ENCODE measurements at places on chromosomes 5 and 9.

- no peak for DNase-seq
These were observed 95.4 kb downstream of the SLC44A1 start for GRCh38 chr9:105339849-105340248.

DNA sequence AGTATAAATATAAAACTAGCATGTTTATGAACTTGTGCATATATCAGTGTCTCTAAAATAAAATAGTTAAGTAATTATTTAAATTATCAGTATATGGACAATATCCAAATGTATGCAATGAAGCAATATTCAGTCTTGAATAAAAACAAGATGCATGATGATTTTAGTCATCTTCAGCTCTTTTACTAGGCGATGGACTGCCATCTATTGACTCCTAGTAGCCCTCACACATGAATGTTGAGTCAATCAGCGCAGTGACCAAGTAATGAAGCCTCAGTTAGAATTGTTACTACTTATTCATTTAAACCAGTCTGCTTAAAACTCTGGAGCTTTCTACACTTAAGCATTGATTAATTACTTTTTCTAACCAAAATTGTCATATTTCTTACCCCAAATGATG is 92.9 kb upstream of the GRHPR start:
- peak; percentile 5 for DNase-seq

- DNase-seq = peak; percentile 71
These were observed 218.3 kb upstream of the GLRA1 start for GRCh38 chr5:152142840-152143469.

- no peak for DNase-seq
These were observed 122.6 kb upstream of the KLF4 start for GRCh38 chr9:107612136-107612535.

- DNase-seq = no peak
These were observed 117.5 kb downstream of the COL5A1 start for GRCh38 chr9:134758949-134759607.

GRCh38 chr5:83026516-83026915 is 50.7 kb downstream of the TMEM167A start:
- no peak for DNase-seq

DNA sequence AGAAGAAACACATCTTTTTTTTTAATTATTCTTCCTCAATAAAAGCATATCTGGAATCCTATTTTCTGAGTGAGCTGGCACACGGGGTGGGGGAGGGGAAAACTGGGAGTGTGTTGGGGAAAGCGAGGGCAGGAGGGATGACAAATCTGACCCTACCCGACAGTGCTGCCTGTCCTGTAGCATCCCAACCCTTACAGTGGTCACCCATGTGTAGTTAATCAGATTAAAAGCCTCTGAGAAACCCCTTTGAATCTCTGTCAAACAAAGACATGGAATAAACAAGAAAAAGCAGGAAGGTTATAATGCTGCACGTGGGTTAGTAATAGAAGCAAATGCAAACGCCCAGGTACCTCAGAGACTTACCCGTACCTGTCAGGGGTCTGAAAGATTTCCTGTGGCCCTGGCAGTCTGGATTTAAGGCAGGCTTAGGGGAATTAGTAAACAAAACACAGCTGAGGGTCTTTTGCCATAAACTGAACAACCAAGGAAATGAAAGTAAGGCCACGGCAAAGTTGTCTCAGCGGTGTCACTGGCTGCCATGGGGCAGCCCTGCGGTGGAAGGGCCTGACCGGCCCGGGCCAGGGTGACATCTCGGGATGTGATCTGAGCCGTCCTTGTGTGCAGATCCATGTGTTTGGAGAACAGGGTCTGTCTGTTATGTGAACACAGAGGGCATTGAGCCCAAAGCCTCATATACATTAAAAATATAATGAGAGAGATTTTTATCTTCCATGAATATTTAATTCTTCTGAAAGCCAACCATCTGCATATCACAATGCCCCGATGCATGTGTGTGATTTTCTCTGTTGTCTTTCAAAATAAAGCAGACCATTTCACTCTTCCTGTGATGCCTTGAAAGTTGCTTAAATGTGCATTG is 308.2 kb downstream of the ZNF608 start:
- DNase-seq = no peak

GRCh38 chr5:92050970-92051369 is 667.9 kb upstream of the ARRDC3 start:
- no peak for DNase-seq

- DNase-seq = no peak
These were observed 143.8 kb upstream of the MAP3K1 start for GRCh38 chr5:56671571-56671970.

DNA sequence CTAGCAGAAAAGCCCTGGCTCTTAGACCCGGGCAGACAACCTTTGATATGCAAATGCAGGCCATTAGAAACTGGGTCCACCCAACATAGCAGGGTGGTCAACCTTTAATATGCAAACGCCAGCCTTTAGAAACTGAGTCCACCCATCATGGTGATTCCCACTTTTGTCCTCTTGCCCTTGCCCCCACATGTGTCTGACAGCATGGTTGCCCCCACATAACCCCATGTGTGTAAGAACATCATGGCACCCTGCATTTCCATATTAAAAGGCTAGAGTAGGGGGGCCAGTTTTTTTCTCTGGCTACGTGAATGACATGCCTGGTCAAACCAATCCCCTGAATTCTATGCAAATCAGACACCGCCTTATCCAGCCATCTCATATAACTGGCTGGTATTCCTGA is 273.2 kb upstream of the PRDM9 start:
- no peak for DNase-seq

DNA sequence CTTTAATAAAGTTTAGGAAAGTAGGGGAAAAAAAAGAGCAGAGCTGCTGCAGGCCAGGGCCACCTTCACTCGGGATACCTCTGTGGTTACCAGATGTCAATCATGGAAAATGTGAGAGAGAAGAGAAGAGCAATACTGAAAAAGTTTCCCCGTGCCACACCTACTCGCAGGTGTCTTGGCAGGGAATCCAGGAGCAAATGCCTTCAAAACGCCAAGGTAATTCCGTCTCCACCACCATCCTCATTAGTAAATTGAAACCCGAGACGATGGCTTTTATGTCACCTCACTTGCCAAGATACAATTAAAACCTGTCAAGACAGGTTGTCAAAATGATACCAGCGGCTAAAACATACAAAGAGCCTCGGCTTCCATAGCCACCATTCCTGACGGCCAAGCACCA is 49.7 kb downstream of the FAM81B start:
- no peak for DNase-seq

- DNase-seq = no peak
These were observed 44.7 kb upstream of the CRHBP start for GRCh38 chr5:76908166-76908565.

DNA sequence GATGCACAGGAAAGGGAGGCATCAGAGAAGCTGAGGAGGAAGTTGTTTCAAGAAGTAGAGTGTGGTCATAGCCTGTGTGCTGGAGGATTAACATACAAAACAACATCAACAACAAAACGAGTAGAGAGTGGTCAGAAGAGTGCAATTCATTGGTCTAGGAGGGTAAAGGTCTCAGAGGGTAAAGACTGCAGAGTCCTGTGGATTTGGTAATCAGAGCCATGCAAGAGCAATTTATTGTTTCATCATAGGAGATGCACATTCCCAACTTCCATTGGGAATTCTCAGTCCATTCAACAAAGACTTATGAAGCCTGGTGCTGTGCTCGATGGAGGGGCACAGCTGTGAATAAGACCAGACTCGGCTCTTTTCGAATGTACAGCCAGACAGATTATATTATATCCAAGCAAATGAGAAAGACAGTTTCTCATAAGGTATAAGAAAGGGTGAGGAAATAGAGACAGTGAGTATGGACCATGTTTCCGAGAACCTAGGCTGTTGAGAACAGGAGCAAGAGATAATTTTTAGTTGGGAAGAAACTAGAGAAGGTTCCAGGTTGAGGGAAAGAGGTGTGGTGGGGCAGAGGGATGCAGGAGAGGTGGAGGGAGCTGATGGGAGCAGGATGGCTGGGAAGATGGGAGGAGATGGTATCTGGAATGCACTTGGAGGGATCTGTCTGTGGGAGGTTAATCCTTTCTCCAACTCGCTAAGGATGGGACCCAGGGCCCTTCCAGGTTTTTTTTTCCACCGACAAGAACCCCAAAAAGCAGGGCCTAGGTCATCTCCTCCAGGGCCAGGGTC is 7.9 kb upstream of the MYORG start:
- no peak for DNase-seq

- DNase-seq = no peak
These were observed 38.9 kb upstream of the TRAF1 start for GRCh38 chr9:120965344-120966012.

DNA sequence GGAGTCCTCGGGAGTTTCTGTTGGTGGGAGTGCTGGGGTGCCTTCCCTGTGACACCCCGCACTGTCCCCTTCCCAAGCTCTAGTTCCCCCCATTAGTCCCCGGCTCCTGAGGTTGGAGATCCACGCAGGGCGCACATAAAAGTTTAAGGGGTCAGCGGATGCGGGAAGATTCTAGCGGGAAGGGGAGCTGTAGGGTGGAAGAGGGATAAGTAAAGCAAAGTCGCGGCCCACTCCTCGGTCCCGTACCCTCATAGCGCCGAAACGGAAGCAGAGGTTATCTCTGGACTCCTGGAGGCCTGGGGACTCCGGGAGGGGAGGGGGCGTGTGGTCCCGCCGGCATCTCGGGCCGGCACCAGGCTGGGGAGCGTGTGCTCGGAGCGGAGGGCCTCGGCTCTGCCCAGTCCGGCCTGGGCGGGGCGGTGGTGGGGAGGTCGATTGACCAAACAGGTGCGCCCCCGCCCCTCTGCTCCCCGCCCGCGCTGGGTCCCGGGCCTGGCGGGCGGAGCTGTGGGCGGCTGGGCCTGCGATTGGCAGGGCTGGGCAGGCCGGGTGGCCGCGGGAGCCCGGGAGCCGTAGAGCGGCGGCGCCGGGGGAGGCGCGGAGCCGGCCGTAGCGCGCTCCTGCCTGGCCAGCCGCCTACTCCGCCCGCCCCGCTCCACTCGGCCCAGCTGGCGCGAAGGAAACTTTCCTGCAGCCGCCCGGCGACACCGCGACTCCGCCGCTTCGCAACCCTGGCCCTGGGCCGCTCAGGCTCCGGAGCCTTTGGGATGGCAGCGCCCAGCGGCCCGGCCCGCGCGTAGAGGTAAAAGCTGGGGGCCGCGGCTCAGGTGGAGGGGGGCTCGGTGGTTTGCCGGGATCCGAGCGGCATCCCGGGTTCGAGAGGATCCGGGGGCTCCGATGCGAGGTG is 52.2 kb upstream of the DAB2IP start:
- DNase-seq = no peak

- no peak for DNase-seq
These were observed 62.0 kb upstream of the CACNA1B start for GRCh38 chr9:137815256-137816255.

GRCh38 chr9:99076483-99077171 is 28.3 kb upstream of the TGFBR1 start:
- DNase-seq = peak; percentile 67

- no peak for DNase-seq
These were observed 29.4 kb downstream of the VCP start for GRCh38 chr9:35042891-35043545.

DNA sequence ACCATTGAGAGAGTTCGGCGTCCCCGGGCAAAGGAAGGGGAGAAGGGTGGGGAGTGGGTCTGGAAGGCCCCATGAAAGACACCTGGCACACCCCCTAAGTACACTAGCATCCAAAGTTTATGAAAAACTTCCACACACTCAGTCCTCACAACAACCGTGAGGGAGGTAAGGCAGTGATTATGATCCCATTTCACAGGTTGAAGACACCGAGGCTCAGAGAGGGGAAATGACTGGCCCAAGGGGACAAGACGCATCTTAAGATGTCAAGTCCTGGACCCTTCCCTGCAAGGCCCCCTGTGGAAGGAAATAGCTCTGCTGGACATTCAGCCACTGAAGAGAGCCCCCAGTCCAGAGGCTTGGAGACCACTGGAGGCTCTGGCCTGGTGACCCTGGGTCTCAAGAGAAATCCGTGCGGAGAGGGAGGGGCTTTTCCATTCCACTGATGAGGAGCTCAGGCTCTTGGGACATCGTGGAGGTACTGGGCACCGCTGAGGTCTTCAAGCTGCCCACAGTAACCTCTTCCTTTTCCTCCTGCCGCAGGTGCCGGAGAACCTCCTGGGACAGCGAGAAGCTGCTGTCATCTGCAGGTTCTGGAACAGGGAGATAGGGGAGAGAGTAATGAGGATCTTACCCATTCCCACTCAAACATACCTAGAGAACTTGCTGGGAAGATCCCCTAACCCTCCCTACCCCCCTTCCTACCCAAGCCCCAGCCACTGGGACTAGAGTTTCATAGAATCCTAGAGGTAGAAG is 5.2 kb downstream of the SMIM33 start:
- DNase-seq = no peak

- DNase-seq = no peak
These were observed 145.0 kb downstream of the PSAT1 start for GRCh38 chr9:78441822-78442431.

DNA sequence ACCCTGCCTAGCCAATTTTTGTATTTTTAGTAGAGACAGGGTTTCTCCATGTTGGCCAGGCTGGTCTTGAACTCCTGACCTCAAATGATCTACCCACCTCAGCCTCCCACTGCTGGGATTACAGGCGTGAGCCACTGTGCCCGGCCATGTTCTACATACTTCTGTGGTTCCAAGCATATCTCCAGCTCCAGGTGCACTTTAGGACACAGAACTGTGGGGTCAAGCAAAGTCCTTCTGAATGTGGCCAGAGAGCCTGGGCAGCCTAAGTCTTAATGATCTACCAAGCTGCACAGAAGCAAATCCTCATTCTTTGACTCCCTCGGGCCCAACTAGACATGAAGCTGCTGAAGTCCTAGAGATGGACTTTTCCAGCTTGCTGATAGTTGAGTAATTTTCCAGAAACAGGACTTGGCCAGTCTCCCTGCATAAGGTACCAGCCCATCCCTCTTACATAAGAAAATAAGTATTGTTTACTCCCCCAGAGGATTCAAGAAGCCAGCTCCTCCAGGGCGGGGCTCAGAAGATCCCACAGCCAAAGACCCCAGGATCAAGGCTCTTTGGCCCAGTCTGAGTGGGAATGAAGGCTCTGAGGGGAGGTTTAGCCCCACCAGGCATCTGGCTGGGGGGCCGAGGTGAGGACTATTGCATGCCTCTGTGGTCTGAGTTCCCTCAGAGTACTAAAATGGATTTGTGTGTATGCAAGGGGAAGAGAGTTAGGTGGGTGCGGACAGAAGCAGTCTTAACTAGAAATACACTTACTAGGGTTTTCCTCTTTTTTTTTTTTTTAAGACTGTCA is 8.7 kb downstream of the CLTB start:
- DNase-seq = no peak

DNA sequence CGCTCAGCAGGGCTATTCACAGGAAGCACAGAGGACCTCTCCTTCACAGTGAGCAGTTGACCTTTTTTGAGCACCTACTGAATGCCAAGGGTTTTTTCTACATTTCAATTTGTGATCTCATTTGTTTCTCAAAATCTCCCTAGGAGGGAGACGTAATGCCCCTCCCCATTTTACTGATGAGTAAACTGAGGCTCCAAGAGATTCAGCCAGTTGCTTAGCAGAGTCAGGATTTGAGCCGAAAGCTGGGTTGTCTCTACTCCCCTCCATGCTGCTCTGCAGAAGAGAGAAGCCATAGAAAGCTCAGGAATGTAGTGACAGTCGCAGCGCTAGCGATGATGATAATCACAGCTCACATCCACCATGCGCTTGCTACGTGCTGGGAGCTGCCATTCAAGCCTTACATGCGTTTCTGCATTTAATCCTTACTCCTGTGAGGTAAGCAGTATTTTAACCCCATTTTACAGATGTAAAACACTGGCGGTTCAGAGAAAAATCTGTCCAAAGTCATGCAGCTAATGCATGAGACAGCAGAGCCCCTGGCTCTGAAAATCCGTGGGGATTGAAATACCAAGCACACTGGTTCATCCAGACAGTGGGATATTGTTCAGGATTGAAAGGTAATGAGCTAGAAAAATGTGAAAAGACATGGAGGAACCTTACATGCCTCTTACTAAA is 33.8 kb downstream of the ERGIC1 start:
- DNase-seq = no peak
